ENCODE measurements at places on chromosomes 3 and 15. TPM values are rescaled to one million over a fixed set of nuclear protein-coding genes. Genes with fewer than 3 reads are reported as not detected.

- no peak for DNase-seq
Observed at GRCh38 chr15:52256930-52257733, 38.5 kb downstream of the MYO5C start.

DNA sequence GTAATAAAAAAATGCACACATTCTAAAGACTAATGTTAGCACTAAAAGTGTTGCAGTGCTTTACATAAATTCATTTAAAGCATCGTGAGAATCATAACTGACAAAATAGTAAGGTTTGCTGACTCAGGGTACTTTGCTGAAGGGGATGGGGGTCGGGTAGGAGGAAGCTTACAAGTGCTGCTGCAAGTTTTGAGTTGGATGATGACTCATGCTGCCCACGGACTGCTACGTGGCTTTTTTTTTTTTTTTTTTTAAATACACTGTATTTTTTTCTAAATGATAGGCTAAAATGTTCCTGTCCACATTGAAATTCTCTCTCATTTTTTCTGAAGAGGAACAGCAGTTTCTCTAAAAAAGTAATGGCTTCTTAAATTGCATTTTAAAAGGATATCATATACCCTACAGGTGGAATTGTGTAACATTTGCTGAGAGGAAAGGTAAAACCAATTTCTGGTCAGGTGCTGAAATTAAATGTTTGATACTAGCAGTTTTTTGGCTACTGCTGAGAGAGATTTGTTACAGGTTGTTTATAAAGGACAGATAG lies 2.2 kb downstream of the MAPK6 start:
- no peak for DNase-seq

Gene TRNT1
- 27.3 TPM for total RNA-seq

DNA sequence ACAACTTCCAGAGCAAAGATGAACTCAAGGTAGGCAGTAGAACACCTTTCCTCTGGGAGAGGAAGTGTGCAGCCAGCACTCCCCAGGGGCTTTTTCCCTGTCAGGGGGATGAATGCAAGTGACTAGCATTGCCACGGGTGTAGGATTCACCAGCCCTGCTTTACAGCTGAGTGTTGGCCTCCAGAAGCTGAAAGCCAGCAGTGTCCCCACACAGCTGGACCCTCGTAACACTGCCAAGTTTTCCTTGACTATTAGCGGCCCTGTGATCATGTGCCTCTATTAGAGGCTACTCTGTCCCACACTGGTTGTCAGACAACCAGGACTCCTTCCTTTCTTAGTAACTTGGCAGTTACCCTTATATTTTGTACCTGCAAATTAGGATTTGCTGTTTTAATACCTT lies 104.9 kb upstream of the MANF start:
- DNase-seq = no peak

DNA sequence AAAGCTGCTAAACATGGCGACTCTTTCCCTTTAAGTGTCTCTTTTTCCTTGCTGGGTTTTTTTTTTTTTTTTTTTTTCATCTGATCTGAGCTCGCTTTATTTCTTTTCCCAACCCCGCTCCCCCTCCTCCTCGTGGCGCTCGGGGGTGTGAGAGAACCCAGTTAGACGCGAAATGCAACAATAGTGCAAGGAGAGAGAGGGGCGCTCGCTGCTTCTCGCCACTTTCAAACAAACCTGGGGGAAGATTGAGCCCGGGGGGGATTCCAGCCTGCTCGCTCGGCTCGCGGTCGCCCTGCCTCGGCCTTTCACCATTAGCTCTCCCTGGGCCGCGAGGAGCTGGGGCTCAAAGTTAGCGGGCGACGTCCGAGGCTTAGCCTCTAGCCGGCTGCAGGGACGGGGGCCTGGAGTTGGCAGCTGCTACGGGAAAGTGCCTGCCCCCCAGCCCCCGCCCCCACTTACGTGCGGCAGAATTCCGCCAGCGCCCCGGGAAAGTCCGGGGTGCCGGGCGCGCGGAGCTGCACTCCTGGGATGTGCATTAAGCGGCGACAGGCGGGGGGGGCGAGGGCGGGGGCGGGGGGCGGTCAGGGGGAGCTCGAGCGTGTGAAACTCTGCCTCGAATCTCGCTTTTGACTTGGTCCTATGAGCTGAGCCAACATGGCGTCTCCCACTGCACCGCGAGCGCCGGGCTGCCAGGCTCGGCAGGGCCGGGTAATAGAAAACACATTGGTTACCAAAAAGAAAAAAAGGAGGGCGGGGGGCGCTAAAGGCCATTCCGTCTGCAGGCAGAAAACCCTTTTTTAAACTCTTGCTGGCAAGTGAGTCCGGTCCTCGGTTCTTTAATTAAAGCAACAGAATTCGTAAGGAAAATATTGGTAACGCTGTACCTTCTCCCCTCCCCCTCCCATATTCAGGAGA lies 10.4 kb downstream of the NR2F2 start:
- DNase-seq = peak; percentile 79

GRCh38 chr15:38085114-38085513 lies 150.7 kb downstream of the TMCO5A start:
- no peak for DNase-seq

GRCh38 chr15:80317389-80318182 lies 65.6 kb upstream of the CTXND1 start:
- peak; percentile 27 for DNase-seq

Gene TGM4
- not detected for total RNA-seq

Gene RNF111
- 35.3 TPM for total RNA-seq

- no peak for DNase-seq
Observed at GRCh38 chr3:28948685-28949084, 332.2 kb upstream of the RBMS3 start.

Gene TF
- 1.3 TPM for total RNA-seq

DNA sequence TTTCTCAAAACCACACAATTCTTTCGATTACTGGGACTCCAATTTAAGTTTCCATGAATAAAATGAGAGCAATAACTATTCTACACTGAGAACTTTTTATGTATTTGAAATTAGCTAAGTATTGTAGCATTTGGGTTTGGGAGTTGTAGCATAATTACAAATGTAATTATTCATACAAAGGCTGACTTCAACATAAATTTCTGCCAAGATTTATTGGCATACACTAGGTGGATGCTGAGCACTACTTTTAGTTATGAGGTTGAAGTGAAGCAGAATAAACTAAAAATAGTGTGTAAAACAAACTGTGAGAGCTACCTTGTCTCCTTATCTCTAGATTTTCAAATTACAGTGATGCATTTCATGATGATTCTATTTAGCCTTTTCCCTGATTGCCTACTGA lies 516.1 kb downstream of the ZNF385D start:
- no peak for DNase-seq

GRCh38 chr15:80660119-80660518 lies 35.0 kb upstream of the ABHD17C start:
- DNase-seq = no peak

GRCh38 chr3:132488151-132488550 lies 70.8 kb downstream of the DNAJC13 start:
- no peak for DNase-seq

Gene MORC1
- total RNA-seq = not detected

Gene KIF15
- total RNA-seq = 0.81 TPM

Gene AHSG
- total RNA-seq = not detected

Measured in upper lobe of right lung (tissue), 1 donor.